ENCODE measurements at places on chromosomes 7 and 10. TPM values are rescaled to one million over a fixed set of nuclear protein-coding genes. Genes with fewer than 3 reads are reported as not detected.

Gene PRLHR
- not detected for total RNA-seq

Gene NOS3
- total RNA-seq: 67.0 TPM

Gene BLNK
- total RNA-seq: not detected

Gene RSBN1L
- 10.2 TPM for total RNA-seq

Gene SEMA3D
- 0.95 TPM for total RNA-seq

Gene SPRN
- total RNA-seq: not detected

Gene ZNF365
- 0.04 TPM for total RNA-seq

Gene MAGI2
- total RNA-seq: 2.7 TPM

Gene TMEM184A
- total RNA-seq: not detected

Gene EPHB6
- 0.79 TPM for total RNA-seq

Gene ACADSB
- total RNA-seq: 4.5 TPM

Gene PRKG1
- 1.3 TPM for total RNA-seq

Gene GPR26
- total RNA-seq: not detected

Gene PPIF
- total RNA-seq: 18.6 TPM

Gene TMEM176B
- not detected for total RNA-seq

Gene ANKRD1
- total RNA-seq: 1,189 TPM

Gene OPN4
- not detected for total RNA-seq

Gene GHRHR
- total RNA-seq: not detected

Gene TMEM130
- not detected for total RNA-seq

Gene SNX10
- total RNA-seq: 0.39 TPM

Gene DENND2A
- 0.04 TPM for total RNA-seq

Gene CYP2C19
- total RNA-seq: not detected

Gene CYP3A5
- total RNA-seq: not detected

Gene MET
- total RNA-seq: 80.8 TPM

Gene CLDN12
- 4.6 TPM for total RNA-seq

Gene CPEB3
- total RNA-seq: 0.92 TPM

Gene CPA2
- total RNA-seq: not detected

Measured in pulmonary artery endothelial cell (primary cell).